ENCODE measurements at places on chromosomes 4 and X.

DNA sequence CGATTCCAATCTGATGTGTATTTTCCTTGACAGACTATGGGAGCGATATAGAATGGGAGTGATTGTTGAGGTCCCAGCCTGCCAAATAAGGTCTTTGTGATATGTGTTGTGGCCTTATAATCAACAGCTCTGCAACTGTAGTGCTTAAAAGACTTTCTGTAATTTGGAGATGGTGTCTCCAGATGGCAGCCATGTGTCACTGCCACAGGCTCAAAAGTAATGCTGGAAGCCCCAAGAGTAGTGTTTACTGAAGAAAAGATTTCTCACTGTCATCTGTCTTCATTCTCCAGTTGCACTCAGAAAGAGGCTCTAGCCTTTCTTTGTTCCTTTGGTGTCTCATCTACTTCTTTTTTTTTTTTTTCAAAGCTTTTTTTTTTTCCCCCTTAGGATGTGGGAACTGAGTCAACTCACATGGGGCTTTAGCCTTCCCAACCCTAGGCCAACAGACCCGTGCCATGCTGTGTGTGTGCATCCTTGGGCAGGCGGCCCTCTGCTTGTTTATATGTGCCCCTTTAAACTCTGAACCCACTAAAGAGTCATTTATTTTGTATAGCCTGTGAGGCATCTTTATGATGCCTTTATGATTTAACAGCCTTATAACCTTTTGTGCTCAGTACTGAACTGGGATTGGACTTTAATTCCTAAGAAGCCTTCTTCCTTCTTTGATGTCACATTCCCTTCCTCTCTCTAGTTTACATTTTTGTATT is 15.6 kb downstream of the SRPX2 start:
- no peak for DNase-seq

- DNase-seq = no peak
Measured at GRCh38 chr4:147034372-147034771, 88.7 kb upstream of the TTC29 start.

- no peak for DNase-seq
Measured at GRCh38 chrX:4663085-4663484, 949.6 kb upstream of the PRKX start.

DNA sequence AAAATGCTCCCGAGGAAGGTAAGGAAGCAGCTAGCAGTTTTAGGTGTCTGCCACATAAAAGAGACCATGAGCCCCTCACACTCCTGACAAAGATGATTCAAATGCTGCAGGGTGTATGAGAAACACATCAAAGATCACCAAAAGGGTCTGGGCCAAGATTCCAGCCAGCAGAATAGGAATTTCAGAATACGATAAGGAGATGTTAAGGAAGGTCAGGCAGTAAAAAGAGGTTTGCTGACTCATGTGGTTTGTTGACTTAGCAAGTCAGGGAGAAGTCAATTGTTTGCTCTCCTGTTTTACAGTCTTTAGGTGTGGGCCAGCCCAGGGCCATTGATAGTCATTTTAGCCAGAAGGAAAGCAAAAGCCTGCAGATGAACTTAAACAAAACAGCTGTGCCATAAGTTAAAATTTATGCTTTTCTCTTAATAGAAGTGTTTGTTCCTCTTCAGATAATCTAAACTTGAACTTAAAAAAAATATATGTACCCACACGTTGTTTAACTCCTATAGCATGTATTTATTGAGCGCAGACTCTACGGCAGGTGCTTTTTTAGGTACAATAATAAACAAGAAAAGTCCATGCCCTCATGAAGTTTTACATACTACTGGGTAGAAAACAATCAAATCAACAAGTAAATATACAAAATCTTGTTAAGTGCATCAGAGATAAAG is 115.6 kb downstream of the CAMK2D start:
- no peak for DNase-seq

DNA sequence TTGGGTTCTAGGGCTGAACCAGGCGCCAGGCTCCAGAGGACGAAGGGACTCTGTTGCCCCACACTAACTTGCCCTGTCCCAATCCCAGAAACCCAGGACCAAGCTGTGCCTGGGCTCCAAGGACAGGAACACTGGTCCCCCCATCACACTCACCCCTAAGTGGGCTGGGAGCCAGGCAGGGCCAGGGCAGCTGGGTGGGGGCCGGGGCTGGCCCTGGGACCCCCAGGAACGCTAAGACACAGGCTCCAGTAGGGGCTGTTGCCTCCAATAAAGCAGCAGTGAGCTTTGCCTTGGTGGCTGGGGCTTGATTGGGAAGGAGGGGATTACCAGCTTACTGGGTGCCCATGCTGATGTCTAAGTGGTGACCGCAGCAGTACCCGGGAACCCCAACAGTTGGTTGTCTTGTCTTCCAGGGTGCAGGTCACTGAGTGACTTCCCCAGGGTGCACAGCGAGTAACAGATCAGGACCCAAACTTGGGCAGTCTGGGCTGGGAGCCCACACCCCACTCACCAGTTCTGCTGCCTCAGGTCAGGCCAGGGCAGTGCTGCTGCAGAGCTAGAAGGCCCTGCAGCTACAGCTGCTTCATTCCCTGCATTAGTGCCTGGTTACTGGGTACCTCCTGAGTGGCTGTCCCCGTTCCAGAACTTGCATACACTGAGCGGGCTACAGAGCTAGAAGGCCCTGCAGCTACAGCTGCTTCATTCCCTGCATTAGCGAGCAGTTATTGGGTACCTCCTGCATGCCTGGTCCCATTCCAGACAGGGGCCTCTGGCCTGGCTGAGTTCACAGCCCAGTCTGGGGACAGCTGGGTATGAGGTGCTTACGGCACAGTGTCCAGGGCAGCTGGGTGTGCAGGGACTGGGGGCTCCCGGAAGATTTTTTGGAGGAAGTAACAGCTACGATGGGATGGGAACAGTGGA is 9.4 kb upstream of the ADD1 start:
- peak; percentile 28 for DNase-seq

DNA sequence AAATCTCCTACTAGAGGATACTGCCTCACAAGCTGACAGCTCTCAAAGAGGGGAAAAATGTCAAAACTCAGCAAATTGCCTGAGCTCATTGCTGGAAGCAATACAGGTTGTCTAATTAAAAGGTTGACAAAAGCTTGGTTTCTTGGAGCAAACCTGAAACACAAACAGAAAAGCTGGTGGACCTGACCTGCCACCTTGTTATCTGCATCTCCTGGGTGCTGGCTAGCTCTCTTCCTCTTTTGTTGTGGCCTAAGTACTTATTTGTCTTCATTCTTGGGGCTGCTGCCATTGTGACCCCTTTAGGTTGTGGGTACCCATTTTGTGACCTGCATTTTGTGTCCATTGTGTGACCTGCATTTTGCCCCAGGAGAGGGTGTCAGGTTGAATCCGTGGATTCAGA is 184.5 kb downstream of the KIT start:
- no peak for DNase-seq

DNA sequence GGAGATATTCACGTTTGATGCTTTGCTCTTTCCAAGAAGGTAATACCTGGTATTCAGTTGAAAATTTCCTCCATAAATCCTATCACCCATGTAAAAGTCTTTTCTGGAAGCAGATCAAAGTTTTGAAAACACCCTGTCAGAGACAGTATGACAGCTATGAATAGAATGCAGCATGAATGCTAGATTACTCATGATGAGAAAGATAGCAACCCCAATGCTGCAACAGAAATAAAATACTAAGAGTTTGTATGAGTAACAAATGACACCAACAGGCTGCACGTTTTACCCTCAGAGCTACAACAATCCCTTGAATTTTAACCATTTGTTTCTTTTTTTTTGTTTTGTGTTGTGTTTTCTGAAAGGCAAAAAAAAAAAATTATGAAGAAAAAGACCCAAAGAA is 108.6 kb downstream of the ARHGAP6 start:
- DNase-seq = no peak

GRCh38 chrX:20159797-20160385 is 18.3 kb upstream of the EIF1AX start:
- no peak for DNase-seq

GRCh38 chr4:26300314-26301307 is 20.2 kb upstream of the RBPJ start:
- no peak for DNase-seq
